Lower leg skin (tissue), 4 donors: ENCODE measurements at places on chromosomes 2 and 18. TPM values are rescaled to one million over a fixed set of nuclear protein-coding genes. Genes with fewer than 3 reads are reported as not detected.

GRCh38 chr2:71276311-71277146, 49.6 kb upstream of the PAIP2B start:
- DNase-seq = peak; percentile 96

The HOXD9 gene
- total RNA-seq = 0.89 TPM

The ITGB1BP1 gene
- 26.6 TPM for total RNA-seq

DNA sequence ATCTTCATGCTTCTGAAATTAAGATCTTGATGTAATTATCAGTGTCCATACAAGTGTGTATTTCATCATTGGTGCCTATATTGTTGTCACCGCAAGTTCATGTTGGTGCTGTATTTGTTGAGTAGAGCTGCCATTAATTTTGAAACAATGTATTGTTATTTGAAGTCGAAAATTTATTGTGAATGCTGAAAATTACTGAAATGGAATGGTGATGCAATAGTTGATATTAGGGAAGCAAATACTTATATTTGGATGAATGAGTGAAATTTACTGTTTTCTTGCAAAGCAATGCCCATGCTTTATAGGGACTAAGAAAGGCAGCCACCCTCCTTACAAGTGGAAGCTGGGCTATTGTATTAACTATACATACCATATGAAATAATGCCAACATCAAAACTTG, 41.6 kb downstream of the SERPINB8 start:
- DNase-seq = no peak

The CYRIA gene
- total RNA-seq = 1.3 TPM

The PELI1 gene
- total RNA-seq = 45.9 TPM

The TDRD15 gene
- total RNA-seq = not detected

GRCh38 chr2:164792316-164793170, 49.1 kb downstream of the COBLL1 start:
- DNase-seq = no peak

DNA sequence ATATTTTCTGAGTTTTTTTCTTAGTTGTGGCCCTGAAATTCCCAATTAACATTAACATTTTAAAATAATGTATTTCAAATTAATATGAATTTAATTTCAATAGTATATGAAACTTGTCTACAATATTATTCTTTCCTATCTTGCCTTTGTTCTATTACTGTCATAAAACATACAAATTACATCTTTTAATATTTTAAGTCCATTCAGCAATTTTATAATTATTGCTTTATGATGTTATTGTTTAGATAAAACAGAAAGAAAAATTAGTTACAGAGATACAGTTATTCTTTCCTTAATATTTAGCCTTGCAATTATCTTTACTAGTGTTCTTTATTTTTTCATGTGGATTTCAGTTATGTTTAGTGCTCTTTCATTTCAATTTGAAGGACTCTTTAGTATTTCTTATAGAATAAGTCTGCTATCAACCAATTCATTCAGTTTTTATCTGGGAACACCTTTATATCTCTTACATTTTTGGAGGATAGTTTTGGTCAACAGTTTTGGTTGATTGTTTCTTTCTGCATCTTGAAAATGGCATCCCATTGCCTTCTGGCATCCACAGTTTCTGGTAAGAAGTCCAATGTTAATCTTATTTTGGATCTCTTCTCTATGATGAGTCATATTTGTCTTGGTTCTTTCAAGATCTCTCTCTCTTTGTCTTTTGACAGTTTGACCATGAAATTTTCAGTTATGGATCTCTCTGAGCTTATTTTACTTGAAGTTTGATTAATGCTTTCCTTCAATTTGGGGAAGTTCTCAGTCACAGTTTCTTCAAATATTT, 76.9 kb upstream of the CHST9 start:
- no peak for DNase-seq

DNA sequence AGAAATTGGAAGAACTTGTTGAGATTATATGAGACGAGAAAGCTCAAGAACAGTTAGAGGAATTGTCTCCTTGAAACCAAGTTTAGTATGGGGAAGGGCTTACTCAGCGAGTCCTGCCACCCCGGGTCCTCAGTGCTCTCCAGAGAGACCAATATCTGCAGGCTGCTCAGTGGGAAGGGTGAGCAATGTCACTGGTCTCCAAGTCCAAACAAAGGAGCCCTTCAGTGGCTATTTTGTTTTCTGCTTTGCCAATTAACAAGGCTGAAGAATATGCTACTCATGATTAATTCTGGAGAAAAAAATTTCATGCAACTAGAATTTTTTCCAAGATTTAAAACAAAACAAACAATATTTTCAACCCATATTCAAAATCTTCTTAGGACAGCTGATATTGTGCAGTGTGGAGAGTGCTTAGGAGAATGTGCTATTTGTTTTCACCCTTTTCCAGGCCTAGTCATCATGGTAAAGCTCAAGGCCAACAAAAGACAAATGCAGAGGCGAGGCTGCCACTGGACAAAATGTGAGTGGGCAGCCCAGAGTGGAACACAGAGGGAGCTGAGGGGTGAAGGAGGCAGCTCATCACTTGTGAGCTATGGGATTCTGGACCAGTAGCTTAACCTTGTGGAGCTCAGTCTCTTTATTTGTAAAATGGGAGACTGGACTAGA, 83.8 kb upstream of the TMEM17 start:
- DNase-seq = no peak

GRCh38 chr2:236874866-236875481, 210.7 kb upstream of the COPS8 start:
- peak; percentile 10 for DNase-seq

GRCh38 chr2:98086491-98087446, at the start of gene VWA3B:
TSS of gene VWA3B (plus strand) at chr2:98087167. CDS start at chr2:98093093, 5,926 bp downstream.
- DNase-seq = no peak

The INHA gene
- total RNA-seq = 1.4 TPM

DNA sequence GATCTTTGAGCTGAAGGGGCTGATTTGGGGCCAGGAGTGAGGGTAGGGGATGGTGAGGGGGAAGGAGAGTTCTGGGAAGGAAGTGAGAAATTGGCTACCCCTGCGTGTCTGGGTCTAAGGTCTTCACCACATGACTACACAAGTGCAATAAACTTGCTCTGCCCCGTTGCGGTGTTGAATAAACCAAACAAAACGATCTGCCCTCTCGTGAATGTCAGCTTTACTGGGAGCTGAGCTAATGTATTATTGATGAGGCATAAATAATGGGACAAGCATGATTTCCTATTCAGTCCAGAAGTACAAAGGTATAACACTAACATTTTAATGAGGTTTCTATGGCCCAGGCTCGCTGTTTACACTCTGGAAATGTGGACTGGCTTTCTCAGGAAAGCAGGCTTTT, 8.0 kb upstream of the CFAP221 start:
- DNase-seq = peak; percentile 5

DNA sequence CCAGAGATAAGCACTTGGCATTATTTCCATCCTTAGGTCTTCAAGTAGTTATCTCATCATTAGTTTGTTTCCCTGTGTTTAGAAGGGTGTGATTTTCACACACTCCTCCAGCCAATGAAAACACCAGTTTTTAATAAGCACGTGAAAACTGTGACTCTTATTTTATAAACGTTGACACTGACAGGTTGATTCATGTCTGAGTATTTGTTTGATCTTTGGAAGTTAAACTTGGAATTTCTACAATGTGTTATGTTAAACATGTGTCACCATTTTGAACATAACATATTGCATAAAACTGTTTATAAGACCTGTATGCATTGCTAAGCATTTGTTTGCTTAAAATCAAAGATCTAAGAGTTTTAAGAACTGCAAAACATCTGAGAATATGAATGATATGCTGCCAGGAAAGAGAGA, 27.6 kb downstream of the SLC40A1 start:
- DNase-seq = no peak

The MYCN gene
- 1.5 TPM for total RNA-seq

DNA sequence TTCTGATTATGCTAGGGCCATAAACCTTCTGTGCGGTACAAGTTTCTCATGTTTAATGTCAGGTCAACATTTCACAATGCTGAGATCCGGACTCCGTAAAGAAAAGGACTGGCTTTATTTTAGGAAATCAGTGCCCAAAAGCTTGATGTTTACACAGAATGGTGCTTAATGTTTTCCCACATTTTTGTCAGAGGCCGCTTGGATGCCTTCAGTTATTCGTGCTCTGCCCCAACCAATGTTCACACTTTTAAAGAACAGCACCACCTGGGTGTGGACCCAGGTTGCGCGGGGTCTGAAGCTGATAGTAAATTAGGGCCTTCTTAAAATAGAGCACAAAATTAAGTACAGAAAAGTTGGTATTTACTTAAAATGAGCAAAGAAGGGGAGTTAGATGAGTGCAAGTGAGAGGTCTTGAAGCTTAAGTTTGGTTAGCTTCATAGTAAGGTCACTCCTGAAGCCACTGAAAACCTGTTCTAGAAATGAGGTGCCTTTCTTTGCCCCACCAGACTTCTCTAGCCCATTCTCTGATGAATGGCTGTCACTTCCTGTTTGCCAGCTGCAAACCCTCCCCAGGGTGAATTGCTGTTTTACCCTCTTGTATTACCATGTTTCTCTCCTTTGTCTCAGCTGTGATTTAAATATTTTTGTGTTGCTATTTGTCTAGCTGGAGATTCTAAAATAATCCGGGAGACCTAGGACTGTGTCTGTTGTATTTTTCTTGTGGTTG, 20.5 kb downstream of the SLC3A1 start:
- DNase-seq = no peak

The MC4R gene
- not detected for total RNA-seq

GRCh38 chr18:10928011-10928771, 221.2 kb downstream of the PIEZO2 start:
- no peak for DNase-seq

DNA sequence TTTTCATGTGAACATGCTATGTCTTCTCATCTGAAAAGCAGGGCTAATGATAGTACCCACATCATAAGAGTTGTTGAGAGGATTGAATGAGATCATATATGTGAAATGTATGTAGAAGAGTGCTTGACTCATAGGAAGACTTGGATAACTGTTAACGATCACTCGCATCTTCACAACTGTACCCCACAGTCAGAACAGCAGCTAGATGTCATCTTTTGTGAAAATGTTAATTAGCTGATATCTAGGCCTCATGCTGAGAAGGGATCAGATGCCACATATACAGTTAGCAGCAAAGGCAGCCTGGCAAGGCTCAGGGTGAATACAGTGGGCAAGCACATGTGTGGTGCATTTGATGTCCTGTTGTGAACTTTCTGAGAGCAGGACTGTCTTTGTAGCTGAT, 24.2 kb downstream of the MAP3K20 start:
- no peak for DNase-seq

DNA sequence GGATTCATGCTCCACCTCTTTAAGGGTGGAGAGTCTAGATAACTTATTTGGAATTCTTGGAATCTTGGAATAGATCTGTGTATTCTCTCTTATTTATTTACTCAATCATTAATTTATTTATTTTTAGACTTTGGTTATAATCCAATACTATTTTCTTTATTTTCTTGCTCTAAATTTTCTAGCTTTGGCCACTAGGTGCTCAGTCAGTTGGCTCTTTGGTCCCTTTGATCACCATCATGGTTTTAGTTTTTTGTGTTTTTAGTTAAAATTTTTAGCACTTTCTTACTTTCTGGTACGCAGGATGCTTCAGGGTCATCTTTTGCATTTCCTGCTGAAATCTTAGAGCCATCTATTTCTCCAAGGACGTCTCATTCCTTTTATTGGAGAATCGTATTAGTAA, 5.2 kb upstream of the PLEK start:
- DNase-seq = no peak

The DYNAP gene
- total RNA-seq = not detected

DNA sequence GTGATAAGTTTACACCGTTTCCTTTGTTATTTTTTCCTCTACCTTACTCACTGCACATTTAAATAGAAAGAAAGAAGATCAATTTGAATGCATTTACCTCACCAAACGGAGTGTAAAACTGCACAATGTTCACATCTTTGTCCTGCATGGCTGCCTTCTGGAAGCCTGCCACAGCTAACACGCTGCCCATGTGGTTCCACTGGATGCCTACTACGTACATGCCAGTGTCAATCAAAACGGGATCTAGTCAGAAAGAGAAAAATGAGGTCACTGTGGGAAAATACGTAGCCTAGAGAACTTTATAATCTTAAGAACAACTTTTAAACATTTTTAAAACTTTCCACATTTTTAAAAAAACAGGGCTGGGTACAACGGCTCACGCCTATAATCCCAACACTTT, 16.4 kb downstream of the WDR35 start:
- DNase-seq = no peak

- no peak for DNase-seq
Measured at GRCh38 chr2:38613849-38614213, 11.1 kb upstream of the HNRNPLL start.

DNA sequence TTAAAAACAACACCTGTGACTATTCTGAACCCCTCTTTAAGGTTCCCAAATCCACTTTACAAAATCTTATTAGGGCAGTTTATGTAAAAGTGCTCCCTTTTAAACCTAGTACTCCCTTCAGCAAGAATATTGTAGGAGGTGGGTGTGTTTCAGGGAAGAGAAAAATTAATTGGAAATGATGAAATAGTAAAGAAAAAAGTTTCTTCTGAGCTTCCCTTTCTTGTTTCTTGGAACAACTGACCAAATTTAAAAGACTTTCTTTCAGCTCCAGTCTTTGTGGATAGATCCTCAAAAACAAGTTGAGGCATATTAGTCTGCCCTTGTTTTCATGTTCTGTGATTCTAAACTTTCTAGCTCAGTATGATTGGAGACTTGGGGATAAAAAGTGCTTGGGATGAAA, 3.0 kb downstream of the VWA3B start:
- DNase-seq = no peak

- DNase-seq = no peak
Measured at GRCh38 chr2:139721411-139721995, 941.3 kb upstream of the NXPH2 start.

DNA sequence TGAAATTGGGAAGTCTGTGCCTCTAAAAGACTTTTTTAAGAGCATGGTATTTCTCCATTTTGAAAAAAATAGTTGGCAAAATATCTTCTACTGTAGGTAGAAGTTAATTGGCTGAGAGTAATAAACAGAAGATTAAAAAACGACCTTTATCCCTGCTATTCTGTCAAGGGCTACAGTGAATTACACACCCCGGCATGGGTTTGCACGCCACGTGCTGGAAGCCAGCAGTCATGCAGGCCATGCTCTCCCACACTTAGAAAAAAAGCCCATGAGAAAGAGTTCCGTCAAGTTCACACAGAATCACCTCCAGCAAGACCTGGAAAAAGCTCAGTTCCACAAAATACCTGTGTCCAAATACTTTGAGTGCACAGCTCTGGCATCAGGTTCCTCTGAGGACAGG, 26.8 kb downstream of the FAM110C start:
- DNase-seq = no peak

GRCh38 chr2:120590841-120591240, 144.8 kb upstream of the GLI2 start:
- DNase-seq = no peak

GRCh38 chr2:232795920-232796319, 19.6 kb upstream of the KCNJ13 start:
- no peak for DNase-seq

DNA sequence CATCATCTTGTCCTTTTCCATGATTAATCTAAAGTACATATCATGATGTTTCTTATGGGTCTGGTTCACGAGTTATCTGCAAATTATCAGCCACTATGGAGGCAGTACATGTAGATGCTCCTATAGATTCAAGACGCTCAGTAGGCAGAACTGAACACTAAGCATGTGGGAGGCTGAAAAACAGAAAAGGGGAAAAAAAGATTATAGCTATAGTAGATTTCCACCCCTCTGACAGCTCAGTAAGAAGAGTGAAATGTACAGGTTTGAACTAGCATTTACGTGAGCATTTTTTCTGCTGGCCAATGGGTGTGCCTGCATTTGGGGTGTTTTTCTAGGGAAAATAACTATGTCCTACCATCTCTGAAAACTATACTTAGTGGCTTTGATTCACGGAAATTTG, 308.9 kb downstream of the ZEB2 start:
- no peak for DNase-seq

- DNase-seq = no peak
Measured at GRCh38 chr18:28357766-28358401, 181.0 kb upstream of the CDH2 start.

The SIX3 gene
- total RNA-seq = not detected

The DSG4 gene
- 0.22 TPM for total RNA-seq
